ENCODE measurements at places on chromosomes 16 and 17.

DNA sequence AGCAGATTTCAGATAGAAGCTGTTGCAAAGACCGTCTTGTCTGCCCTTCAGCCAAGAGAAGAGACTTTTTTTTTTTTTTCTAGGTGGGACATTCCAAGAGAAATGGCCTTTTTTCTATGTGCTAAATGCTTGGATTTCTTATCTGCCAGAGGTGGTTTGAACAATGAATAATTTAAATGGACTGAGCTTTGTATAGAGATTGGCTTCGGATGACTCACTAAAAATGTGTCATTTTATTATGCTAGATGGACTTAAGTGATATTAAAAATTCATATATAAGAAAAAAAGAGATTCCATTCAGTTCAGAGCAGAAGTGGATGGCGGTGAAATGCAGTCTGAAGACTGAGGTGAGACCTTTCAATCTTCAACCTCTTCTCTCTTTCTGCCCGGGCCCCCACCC lies 58.4 kb downstream of the MEAK7 start:
- DNase-seq = no peak

- DNase-seq = no peak
Observed at GRCh38 chr17:56028837-56029236, 124.4 kb upstream of the ANKFN1 start.

GRCh38 chr16:23701045-23701444 lies 12.0 kb downstream of the ERN2 start:
- DNase-seq = no peak

- no peak for DNase-seq
Observed at GRCh38 chr16:88084881-88085280, 133.6 kb downstream of the BANP start.

DNA sequence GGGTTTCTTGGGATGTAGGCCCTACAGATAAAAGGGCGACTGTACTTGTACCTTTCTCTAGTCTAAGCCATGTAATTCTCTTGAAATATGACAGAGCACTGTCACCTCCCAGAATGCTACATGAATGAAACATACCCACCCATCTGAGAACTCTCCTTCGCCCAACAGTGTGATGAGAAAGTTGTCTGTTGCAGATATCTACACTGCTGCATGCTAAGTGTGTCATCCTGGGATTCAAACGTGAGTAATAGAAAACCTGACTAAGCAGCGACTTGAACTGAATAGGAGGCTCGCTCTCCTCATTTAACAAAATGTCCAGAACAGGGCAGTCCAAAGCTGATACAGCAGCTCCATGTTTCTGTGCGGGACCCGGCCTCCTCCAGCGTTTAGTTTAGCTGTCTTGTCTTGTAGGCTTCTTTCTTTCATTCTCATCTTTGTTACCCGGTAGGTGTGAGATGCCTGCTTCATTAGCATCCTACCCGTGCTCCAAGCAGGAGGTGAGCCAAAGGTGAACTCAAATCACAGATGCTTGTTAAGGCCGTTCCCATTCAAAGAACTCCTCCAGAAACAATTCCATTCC lies 211.9 kb downstream of the PRKCA start:
- no peak for DNase-seq

GRCh38 chr16:30060836-30061554 lies 4.6 kb upstream of the ALDOA start:
- peak; percentile 85 for DNase-seq

GRCh38 chr16:13178318-13178717 lies 276.9 kb downstream of the SHISA9 start:
- DNase-seq = no peak

- DNase-seq = no peak
Observed at GRCh38 chr17:14886200-14886739, 378.9 kb downstream of the PMP22 start.
